Left ventricle myocardium superior (tissue), 1 donor: ENCODE measurements at places on chromosomes 16 and 17.

- no peak for DNase-seq
These were observed 5.9 kb downstream of the KRT28 start for GRCh38 chr17:40793832-40794231.

GRCh38 chr17:28623696-28624095 lies 9.7 kb upstream of the RSKR start:
- DNase-seq, result peak; percentile 46

GRCh38 chr16:75458029-75458428 lies 6.5 kb downstream of the TMEM170A start:
- DNase-seq, result no peak

DNA sequence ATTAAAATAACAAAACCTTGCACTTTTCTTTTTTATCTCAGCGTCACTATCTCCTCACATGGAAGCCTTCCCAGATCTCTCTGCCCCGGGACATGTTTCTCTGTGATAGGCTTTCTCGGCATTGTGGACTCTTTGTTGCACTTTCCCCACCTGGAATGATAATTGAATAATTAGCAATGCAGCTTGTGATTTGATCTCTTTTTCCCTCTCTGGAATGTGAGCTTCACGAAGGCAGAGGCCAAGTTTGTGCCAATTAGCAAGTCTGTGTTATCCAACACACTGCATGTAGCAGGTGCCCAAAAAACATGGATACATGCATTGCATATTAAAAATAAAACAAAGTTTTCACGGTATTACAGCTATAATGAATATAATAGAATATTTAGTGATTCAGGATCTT lies 431.2 kb downstream of the HAPSTR1 start:
- DNase-seq, result no peak

DNA sequence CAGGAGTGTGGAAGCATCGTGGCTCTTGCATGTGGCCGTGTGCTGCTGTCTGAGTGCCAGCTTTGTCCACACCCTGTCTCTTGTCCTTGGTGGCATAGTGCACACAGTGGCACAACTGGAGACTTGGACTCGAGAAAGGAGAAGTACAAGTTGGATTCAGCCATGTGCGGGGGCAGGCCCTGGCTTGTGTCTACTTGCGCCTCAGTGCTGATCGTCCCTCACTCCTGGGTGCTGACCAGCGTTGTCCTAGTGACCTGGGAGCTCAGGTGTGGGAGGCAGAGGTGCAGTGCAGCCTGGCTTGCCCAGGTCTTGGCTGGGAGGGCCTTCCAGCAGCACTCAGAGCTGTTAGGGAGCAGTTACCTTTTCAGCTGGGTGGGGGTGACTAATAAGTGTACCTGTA lies 20.6 kb downstream of the MPRIP start:
- DNase-seq, result no peak

- no peak for DNase-seq
These were observed 6.3 kb downstream of the CCL11 start for GRCh38 chr17:34291721-34292348.

GRCh38 chr16:77408607-77409006 lies 26.2 kb downstream of the ADAMTS18 start:
- no peak for DNase-seq

DNA sequence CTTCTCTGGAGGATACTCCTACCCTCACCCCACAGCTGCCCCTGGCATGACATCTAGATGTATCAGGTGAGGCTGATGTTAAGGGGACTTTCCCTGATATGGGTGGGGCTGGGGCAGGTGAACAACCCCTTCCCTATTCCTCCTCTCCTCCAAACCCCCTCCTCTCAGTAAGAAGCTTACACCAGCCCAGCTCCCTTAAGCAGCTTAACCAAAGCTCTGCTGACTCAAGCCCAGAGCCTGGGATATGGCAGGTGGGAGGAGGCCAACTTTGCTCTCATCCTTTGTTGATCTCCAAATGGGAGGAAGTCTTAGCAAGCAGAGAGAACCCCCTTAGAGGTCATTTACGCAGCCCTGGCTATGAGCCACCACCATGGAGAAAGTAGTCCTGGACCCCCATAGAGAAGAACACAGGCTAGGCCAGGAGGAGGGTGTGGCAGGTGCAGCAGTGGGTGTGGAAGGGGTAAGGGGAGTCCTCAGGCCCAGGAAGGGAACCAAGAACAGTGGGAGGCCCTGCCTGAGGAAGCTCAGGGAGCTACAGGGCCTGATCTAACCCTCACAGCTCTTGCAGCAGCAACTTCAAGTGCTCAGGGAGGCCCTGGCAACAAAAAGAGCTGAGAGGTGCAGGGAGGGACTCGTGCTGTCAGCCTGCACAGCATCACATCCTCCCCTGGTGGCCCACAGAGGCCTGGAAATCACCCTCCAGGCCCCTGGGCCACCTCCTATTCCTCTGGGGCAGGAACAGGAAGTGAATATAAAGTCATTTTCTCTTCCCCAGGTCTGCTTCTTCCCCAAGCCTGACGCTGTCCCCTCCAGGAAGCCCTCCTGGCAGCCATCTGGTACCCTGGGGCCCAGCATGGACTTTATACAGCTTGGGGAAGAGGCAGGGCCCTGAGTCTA lies 2.9 kb downstream of the UNC119 start:
- no peak for DNase-seq
